AG09309 (cell line): ENCODE measurements at places on chromosomes 1 and 21.
A peak's percentile ranks its signal among the peaks of the same experiment; 100 is the strongest.

DNA sequence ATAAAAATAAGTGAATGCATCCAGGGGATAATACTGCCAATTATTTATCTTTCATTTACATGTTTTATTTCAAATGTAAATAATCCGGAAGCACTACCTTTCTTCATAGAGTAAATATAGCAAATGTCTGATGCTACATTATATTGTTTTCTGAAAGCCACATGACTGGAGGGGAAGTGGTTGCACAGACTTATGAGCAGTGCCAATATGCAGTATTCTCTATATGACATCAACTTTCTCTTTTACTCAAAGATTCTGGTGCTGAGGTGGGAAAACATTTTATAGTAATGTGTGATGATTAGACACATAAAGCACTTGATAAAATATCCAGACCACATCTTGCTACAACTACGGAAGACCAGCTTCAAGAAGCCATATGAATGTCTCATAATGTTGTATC is 314.7 kb downstream of the NEGR1 start:
- DNase-seq = no peak

DNA sequence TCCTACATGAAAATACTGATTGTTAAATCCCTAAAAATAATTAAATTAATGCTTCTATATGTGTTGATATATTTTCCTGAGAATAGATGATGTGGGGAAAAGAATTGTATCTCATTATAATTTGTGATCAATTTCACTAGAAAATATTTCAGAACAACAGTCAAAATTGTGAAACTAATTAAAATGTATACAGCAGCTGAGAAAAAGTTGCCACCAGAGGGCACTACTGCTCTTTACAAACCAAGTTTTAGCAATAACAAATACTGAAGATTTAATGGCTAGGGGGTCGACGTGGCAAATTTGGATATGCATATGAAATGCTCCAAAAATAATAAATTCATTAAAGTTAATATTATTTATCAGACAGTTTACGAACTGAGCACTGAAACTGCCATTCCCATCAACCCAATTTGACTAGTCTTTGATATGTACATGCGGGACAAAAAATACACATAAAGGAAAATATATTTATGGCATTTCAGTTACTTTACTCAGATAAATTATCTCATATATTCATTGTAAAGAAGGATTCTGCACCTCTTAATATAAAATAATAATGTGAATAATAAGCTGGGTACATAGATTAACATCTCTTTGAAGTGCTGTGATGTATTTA is 96.3 kb upstream of the TMPRSS15 start:
- DNase-seq = no peak

GRCh38 chr1:86184426-86184825 is 27.9 kb upstream of the COL24A1 start:
- DNase-seq = no peak

- no peak for DNase-seq
Observed at GRCh38 chr21:22343303-22343702, 1345.1 kb downstream of the NCAM2 start.

GRCh38 chr1:109481646-109482045 is 2.1 kb upstream of the ATXN7L2 start:
- DNase-seq = no peak

GRCh38 chr1:233443040-233443760 is 115.7 kb downstream of the MAP3K21 start:
- no peak for DNase-seq

DNA sequence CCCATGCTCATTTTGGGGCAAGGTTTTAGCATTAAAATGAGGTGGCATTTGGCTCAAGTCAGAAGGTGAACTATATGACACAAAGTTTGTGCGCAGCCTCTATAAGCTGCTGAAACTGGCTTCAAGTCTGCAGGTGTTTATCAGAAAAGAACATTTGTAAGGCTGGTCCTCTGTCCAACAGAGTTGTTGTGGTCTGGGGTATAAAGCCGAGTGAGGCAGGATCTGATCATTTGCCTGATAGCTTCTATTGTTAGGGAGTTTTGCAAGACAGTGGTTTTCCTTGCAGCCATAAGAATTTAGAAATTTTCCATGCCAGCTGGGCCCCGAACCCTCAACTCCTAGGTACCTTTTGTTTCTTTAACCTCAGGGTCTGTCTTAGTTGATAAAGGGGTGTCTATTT is 130.8 kb downstream of the PGBD5 start:
- no peak for DNase-seq

GRCh38 chr1:192527950-192528349 is 47.6 kb upstream of the RGS1 start:
- no peak for DNase-seq

- no peak for DNase-seq
Observed at GRCh38 chr1:99814373-99814900, 35.7 kb upstream of the AGL start.

DNA sequence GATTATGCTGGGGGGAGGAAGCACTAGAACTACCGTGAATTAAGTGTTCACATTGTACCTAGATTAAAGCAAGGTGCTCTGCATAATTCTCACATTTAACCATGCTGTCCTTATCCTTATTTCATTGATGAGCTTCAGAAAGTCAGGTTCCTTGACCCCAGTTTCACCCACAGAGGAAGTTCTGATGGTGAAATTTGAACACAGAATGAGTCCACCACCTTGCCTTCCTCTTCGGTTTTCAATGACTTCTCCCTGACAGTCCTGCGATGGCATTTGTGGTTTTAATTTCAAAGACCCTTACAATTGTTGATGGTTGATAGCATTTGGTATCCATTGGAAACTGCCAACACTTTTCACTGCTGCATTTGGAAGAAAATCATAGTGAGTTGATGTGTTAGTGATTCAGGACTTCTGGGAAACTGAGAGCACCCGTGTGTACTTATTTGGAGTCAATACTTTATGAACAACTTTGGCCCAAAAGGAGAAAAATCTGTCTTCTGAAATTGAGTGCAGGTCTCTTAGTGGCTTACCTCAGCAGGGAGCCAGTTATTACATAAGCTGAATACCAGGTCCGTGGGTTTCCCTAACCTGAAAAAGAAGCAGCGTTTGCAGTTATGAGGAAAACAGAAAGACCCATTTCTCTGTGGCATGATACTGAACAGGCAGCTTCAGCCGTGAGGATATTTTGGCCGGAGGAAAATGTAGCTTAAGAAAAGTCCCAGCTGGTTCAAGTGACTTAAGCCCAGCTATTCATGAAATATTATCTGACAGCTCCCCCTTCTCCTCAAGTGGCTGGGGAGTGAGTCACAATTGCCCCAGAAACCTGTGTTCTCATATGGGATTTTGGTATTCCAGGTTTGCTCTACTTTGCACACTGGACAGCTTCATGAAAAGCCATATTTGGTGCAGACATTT is 47.5 kb downstream of the ROR1 start:
- no peak for DNase-seq

- DNase-seq = no peak
Observed at GRCh38 chr1:181739214-181739613, 255.9 kb downstream of the CACNA1E start.

DNA sequence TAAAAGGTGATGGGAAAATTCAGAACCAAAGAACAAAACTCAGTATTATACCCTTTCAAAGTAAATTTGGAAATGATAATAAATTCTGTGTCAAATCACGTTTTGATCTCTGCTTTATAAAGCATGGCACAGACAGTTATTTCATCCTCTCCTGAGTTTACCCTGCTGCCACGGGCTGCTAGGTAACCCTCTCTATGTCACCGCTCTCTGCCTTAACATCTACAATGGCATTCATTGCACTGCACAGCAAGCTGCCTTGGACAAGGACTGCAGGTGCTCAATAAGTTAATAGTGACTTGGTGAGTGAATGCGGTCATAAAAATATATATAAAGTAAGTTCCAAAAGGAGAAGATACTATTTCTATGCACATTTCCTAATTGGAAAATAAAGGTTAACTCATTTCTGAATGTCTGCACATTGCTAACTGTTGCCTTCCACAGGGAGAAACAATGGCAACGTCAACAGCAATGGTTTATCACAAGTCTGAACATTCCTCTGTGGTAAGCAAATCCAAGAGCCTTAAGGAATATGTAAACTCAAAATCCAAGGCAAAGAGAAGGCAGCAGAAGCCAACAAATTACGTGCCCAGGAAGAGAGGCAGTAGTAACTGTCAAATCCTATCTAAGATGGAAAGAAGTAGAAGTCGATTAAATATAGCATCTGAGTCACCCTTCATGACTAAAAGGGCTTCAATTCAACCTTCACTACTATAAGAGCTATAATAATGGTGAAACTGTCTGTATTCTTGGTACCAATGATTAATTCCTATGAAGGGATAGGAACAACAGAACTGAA is 19.4 kb downstream of the FYB2 start:
- peak; percentile 37 for DNase-seq

GRCh38 chr1:44513111-44513510 is 108.1 kb downstream of the RNF220 start:
- DNase-seq = no peak

DNA sequence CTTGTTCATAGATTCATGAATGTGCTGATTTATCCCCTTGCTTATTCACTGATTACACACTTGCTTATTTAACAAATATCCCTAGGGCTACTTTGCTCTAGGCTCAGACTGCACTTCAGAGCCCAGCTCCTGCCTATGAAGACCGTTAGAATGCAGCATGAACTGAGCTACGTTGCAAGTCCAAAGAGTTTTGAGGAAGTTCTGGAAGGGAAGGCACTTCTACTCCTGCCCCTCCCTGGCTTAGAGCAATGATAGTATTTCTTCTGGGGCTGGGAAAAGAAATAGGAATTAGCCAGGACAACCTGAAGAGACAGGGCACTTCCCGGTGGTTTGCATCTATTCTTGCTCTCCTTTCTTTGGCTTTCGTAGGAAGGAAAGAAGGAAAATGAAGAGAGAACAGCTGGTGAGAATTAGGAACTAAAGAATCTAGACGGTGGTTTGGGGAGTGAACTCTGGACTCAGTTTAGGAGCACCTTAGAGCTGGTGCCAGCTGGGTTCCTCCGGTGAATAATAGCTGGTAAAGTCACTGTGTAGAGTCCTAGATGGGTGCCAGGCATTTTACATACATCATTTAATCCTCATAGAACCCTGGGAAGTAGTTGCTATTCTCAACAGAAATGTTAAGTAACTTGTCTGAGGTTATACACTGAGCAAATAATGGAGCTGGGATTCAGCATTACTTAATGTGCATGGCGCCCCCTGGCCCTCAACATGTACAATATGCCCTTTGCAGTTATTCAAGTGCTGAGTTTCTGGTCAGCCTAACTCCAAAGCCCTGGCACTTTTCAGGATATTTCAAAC is 65.9 kb downstream of the NDUFS5 start:
- DNase-seq = peak; percentile 73
